ENCODE measurements at places on chromosomes 11 and 22. TPM values are rescaled to one million over a fixed set of nuclear protein-coding genes. Genes with fewer than 3 reads are reported as not detected.

Gene DEUP1
- total RNA-seq = not detected

DNA sequence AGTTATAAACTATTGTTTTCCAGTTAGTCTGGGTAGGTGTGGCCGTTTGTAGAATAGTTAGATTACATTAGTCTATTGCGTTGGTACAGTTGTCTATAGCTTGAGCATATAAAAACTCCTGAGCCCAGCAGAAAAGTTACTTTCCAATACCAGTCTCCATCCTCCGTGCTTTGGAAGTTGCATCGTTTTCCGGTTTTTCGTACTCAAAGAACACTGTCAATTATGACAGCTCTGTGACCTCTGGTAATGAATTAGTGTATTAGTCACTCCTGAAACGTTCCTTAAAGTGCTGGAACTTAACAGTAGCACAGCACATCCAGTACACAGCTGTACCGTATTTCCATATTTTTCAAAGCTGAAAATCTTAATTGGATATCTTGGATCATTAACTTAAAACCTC, 808 bp upstream of the MSANTD2 start:
- peak; percentile 58 for DNase-seq

Gene SCN3B
- total RNA-seq = under 0.01 TPM

- no peak for DNase-seq
Observed at GRCh38 chr22:43561415-43562178, 149.8 kb downstream of the MPPED1 start.

DNA sequence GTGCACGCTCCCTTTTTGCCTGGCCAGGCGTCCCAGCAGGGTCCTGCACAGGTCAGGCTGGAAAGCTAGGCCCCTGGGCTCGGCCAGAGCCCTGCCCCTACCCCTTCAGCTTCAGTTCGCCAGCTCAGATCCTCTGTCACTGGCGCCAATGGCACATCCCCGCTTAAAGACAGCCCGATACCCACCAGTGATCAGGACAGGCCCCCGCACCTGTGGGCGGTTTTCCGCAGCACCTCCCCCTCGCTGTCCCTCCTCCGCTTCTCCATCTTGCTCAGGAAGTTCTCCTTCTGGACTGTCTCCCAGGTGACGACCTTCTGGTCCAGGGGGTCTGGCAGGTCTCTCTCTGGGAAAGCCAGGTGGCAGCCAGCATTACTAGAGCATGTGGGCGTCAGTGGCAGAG, 5.9 kb downstream of the TSSC4 start:
- DNase-seq = no peak

Gene CDKN1C
- total RNA-seq = 3.9 TPM

GRCh38 chr11:11416917-11417316, 63.9 kb upstream of the CSNK2A3 start:
- DNase-seq = peak; percentile 48

DNA sequence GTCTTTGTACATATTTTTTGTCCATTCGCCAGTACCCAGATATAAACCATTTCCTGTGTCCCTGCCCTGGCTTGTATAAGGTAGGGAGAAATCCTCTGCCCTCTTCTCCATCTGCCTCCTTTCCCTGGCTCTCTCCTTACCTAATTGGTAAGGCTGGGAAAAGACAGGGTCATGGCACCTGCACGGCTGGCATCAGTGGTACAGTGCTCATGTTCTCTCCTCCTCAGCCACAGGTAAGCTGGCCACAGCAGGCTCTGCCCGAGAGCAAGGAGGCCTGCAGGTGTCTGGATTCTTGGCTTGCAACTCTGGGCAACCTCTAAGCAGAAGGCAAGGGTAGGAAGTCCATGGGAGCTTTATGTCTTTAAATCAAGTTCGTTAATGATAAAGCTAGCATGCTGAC, 419.9 kb downstream of the BUD13 start:
- no peak for DNase-seq

- no peak for DNase-seq
Observed at GRCh38 chr11:3631331-3631730, 10.5 kb downstream of the ART5 start.

GRCh38 chr11:132563050-132563449, 969.3 kb downstream of the OPCML start:
- no peak for DNase-seq

- peak; percentile 21 for DNase-seq
Observed at GRCh38 chr22:46173152-46173551, 22.8 kb downstream of the PPARA start.

Gene C1QTNF4
- 0.43 TPM for total RNA-seq

DNA sequence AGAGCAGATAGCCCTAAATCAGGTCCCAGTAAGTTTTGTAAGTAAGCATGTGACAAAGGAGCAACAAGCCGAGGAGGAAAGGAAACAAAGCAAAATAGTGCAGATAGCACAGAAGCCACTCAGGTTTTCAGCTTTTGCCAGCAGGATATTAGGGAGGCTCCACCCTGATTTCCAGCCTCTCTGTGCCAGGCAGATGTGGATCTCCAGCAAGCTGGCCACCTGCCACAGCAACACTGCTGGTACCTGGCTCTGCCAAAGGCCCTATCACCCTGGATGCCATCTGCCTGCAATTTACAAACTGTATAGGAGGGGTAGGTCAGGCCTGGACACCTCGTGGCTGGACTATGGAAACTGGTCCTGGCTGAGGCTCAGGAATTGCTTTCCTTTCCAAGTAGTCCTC, 12.2 kb upstream of the NNMT start:
- no peak for DNase-seq

DNA sequence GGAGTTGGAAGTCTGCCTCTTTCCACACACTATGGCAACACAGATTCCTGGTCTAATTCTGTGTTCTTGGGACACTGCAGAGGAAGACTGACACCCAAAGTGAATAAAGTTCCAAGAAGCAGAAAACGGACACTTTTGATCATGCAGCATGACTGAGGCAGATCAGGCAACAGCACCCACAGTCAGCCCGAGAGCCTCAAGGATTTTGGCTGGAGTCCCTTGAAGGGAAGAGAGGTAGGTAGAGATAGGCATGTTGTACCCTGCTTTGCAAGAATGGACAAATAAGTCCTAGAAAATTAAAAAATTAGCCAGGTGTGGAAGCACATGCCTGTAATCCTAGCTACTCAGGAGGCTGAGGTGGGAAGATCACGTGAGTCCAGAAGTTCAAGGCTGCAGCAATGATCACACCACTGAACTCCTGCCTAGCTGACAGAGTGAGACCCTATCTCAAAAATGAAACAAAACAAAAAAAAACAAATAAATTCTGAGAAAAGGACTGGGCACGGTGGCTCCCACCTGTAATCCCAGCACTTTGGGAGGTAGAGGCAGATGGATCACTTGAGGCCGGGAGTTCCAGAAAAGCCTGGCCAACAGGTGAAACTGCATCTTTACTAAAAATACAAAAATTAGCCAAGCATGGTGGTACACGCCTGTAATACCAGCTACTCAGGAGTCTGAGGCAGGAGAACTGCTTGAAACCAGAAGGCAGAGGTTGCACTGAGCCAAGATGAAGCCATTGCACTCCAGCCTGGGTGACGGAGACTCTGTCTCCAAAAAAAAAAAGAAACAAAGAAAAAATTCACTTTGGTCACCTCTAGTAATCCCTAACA, 6.9 kb downstream of the SLC43A1 start:
- no peak for DNase-seq

- DNase-seq = no peak
Observed at GRCh38 chr11:31640611-31641010, 131.0 kb downstream of the ELP4 start.

DNA sequence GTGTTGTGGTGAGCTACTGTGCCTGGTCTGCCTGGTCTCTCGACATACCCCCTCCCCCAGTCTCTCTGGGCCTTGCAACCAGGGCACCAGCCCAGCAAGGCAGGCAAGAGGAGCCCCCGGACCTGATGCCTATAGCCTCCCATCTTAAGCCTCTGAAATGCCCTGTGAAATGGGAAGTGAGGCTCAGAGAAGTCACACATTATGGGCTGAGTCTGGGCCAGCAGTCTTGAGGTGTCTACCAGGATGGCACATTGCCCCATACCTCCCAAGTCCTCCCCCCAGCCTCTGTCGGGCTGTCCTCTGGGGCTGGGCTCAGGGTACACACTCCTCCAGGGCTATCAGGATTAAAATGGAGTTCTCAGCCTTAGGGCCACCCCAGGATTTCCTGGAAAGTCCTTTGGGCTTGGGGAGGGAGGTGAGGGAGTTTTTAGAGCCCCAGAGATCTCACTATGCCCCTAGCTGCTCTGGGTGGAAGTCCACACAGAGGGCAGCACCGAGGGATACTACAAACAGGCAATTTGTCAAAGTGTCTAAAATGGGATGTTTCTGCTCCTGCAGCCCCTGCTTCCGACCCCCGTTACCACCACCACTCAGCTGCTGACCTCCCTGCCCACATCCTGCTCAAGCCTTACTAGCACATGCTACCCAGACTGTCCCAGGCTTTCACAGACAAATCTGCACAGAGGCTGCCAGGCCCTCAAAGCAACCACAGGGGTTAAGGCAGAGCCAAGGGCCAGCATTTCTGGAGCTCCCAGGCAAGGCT, 3.1 kb upstream of the SH3BP1 start:
- peak; percentile 95 for DNase-seq

Gene OR51E2
- 1.9 TPM for total RNA-seq

Gene VSIG10L2
- total RNA-seq = not detected

GRCh38 chr11:105241136-105241535, 101.6 kb upstream of the CARD18 start:
- DNase-seq = no peak

Gene HSPB2
- total RNA-seq = 0.64 TPM

GRCh38 chr11:20584093-20584774, 15.2 kb upstream of the SLC6A5 start:
- DNase-seq = no peak

GRCh38 chr11:126433989-126434949, 78.8 kb downstream of the ST3GAL4 start:
- DNase-seq = no peak

Gene DEFB131B
- total RNA-seq = not detected

Gene EMID1
- under 0.01 TPM for total RNA-seq

DNA sequence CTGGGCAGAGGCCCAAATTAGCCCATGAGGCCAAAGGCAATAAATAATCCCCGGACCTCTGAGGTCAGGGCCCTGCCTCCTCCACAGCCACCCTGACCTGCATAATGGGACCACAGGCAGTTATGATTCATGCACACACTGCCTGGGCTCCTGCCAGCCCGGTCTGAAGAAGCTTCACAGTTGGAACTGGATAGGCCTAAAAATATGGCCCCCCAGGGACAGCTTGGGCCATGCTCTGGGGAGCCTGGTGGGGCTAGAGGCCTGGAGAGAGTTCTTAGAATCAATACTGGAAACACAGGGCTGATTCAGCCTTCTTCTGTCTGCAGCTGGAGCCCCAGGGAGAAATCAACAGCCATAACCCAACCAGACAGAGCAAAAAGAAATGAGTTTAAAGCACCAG, 112.8 kb upstream of the CADM1 start:
- peak; percentile 44 for DNase-seq

- peak; percentile 59 for DNase-seq
Observed at GRCh38 chr22:39634530-39635405, 64.2 kb downstream of the CACNA1I start.

GRCh38 chr11:63762654-63763495, 5.7 kb downstream of the ZFTA start:
- peak; percentile 62 for DNase-seq

- no peak for DNase-seq
Observed at GRCh38 chr11:108934696-108935095, 269.8 kb downstream of the DDX10 start.

Gene FAM180B
- total RNA-seq = not detected

DNA sequence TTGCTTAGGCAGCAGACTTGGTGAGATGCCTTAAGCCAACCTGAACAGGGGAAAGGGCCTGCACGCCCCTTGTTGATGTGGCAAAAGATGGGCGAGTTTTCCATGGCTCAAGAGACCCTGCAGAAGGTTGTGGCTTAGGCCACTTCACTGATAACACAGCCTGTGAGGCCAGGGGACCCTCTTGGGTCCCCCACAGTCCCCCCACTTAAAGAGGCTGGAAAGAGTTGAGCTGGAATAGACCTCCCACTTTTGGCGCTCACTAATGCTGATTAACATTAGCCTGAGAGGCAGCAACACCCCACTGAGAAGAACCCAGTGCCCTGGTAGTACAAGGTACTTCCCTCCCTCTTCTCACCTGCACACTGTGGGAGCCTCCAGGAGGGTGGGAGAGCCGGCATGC, 107.5 kb downstream of the TRIM29 start:
- no peak for DNase-seq

GRCh38 chr11:8297781-8298440, 34.2 kb upstream of the LMO1 start:
- no peak for DNase-seq

GRCh38 chr11:71117311-71117710, 135.1 kb downstream of the SHANK2 start:
- no peak for DNase-seq

DNA sequence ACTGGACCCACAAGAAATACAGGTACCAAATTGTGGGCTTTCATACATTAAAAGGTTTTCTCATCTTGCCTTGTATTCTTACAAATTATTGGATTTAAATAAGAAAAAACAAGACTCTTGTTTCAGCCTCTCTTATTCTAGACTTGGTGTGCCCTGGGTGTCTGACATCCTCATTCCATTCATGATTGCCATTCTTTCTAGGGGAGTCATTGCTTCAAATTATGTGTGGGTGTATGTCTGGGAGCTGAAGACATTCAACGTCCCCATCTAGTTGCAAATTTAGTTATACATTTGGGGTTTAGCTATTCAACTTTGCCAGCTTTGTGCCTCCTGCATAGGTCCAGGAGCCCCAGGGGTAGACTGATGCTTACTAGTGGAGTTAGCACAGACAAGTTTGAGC, 18.1 kb downstream of the MAML2 start:
- no peak for DNase-seq

DNA sequence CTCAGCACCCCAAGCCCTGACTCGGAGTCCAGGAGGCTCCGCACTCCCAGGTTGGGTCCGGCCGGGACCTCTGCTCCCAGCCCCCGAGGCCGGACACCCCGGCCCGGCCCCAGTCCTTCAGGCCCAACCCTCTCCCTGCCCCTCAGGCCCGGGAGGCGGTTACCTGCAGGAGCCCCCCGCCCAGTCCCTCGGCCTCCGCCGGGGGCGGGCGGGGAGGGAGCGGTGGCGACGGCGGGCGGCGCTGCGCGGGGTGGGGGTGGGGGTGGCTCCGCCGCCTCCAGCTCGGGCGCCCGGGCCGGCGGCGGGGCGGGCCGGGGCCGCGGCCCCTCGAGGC, 310 bp downstream of the TCF20 start:
- DNase-seq = peak; percentile 3

GRCh38 chr11:3189196-3189843, 24.2 kb upstream of the OSBPL5 start:
- no peak for DNase-seq

DNA sequence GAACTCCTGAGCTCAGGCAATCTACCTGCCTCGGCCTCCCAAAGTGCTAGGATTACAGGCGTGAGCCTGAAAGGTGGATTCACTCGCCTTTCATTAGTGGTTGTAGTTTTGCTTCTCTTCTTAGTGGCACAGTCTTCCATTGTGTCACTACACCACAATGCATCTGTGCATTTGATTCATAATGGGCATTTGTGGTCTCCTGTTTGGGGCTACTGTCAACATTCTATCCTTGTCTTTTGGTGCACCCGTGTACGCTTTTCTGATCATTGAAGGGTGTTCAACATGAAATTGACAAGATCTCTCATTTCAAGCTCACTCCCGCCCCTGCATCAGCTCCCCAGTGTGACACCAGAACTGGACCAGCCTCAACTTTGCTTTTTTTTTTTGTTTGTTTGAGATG, 2.0 kb upstream of the SYT12 start:
- no peak for DNase-seq

All from fibroblast of villous mesenchyme (primary cell).